ENCODE measurements at places on chromosomes 3 and 15.

- DNase-seq, result no peak
Measured at GRCh38 chr3:33006571-33007286, 55.3 kb downstream of the CCR4 start.

GRCh38 chr3:31265646-31266428 lies 266.9 kb upstream of the STT3B start:
- no peak for DNase-seq

DNA sequence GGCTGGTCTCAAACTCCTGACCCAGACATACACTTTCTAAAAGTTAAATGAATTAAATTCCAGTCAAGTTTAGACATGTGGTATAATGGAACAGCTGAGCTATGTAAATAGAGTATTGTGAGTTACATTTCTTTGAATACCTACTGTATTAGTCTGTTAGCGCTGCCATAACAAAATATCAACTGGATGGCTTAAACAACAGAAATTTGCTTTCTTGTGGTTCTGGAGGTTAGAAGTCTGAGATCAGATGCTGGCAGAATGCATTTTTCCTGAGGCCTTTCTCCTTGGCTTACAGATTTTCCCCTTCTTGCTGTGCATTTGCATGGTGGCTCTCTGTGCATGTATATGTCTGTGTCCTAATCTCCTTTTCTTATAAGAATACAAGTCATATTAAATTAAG lies 101.5 kb upstream of the TGFBR2 start:
- no peak for DNase-seq

GRCh38 chr15:53884441-53884840 lies 93.8 kb upstream of the UNC13C start:
- DNase-seq, result no peak

DNA sequence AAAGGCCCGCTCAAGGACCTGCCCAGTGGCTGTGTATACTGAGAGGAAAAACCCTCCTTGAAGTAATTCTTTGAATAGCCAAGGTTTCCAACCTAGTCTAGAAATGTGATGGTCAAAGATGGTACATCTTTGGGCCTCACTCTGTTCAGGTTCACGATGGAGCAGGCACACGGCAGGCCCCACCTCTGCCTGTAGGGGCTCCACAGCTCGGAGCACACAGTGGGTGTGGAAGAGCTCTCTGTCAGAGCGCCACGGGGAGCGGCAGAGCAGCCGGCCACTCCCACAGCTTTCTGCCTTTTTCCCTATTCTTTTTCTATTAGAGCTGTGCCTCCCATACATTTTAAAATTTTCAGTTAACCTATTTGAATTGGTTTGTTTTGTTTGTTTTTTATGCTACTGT lies 89.5 kb downstream of the CTNNB1 start:
- no peak for DNase-seq

DNA sequence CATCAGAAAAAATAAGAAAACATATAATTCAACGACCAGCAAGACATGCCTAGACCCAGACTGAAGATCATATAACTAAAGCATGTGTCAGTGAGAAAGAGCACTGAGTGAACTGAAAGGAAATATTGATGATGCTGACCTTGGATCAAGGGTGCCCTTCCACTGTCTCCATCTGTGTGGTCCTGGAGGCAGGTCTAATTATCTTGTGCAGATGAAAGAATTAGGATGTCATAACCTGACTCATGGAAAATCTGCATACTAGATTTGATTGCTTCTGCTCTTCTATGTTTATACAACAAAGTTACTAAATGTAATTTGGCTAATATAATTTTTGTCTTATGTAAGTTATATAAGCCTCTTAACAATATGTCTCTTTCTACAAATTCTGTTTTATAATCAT lies 264.6 kb upstream of the TGFBR2 start:
- no peak for DNase-seq

DNA sequence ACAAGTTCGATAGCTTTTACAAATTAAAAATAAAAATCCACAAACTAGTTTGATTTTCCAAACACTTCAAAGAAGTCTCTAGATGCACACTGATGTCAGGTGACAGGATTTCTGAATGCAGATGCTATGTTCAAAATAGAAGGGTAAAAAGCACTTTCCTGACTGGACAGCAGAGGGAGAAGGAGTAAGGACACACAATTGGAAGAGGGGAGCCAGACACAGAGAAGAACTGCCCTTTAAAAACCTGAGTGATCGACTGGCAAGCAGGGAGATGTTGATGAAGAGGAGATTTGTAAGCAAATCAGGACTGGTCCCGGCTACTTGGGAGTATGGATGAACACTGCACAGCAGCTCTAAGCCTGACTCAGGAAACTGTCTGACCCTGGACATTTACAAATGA lies 612.8 kb downstream of the MAGI1 start:
- DNase-seq, result no peak

GRCh38 chr15:39242345-39242744 lies 338.5 kb upstream of the THBS1 start:
- no peak for DNase-seq

- no peak for DNase-seq
Measured at GRCh38 chr15:54035616-54036015, 57.4 kb downstream of the UNC13C start.

DNA sequence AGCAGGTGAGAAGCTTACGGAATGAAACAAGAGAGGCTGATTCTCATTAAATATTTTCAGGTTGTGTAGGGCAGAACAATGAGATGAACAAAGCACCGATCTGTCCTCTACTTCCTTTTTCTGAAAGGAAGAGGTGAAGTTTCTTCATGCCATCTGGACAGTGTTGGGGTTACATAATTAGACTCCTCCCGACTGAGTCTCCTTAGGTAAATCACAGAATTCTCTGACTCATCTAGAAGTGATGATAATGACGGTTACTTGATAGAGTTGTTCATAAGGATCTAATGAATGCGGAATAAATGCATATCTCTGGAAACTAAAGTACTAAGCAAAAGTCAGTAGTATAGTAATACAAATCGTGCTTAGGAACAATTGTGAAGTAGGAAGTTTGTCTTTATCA lies 21.2 kb downstream of the CRTC3 start:
- DNase-seq, result no peak

- no peak for DNase-seq
Measured at GRCh38 chr3:55692957-55693558, 206.0 kb upstream of the WNT5A start.

GRCh38 chr15:49190586-49190985 lies 20.5 kb downstream of the GALK2 start:
- no peak for DNase-seq

DNA sequence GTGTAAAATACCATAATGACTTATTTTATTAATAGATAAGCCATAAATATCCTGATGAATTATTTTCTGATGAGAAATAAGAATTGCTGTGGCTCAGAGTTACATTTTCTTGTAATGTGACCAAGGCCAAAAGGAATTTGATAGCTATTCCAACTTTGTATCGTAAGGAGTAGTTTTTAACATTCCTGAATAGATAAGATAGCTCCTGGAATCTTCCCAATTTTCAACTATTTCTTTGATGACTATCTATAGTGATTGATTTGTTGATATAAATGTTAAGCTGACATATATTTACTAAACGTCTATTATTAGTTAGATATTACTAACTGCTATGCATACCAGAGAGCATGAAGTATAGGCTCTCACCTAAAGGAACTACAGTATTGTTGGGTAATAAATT lies 49.1 kb upstream of the SATB1 start:
- DNase-seq, result no peak
